AG20443 (cell line): ENCODE measurements at places on chromosomes 11 and 22.

GRCh38 chr22:19554834-19555404, 30.7 kb upstream of the CLDN5 start:
- DNase-seq: peak; percentile 47

DNA sequence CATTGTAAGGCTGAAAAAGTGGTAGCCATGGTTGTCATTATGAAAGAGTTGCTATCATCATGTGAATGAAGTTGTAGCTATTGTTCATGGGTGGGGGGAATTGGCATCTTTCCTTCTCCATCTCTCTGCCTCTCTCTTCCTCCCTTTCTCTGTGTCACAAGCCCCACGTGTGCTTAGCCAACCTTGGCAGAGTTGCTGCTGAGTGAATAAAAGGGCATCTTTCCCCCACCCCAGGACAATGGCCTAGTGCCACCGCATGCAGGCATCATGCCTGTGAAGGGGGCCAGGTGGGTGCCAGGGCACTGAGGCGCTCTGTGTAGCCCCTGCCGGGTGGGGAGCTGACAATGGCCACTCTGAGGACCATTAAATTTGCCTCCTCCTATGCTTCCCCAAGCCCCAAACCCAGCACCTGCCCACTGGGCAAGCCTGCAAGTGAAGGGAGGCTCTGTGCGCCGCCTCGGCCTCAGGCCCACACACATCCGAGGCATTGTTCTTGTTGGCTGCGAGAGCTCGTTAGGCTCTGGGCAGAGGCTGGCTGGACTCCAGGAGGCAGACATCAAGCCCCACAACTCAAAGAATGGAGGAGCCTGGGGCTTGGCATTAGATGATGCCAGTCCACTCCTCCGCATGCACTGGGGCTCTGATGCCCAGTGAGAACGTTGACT, 103.9 kb downstream of the SEZ6L start:
- no peak for DNase-seq

DNA sequence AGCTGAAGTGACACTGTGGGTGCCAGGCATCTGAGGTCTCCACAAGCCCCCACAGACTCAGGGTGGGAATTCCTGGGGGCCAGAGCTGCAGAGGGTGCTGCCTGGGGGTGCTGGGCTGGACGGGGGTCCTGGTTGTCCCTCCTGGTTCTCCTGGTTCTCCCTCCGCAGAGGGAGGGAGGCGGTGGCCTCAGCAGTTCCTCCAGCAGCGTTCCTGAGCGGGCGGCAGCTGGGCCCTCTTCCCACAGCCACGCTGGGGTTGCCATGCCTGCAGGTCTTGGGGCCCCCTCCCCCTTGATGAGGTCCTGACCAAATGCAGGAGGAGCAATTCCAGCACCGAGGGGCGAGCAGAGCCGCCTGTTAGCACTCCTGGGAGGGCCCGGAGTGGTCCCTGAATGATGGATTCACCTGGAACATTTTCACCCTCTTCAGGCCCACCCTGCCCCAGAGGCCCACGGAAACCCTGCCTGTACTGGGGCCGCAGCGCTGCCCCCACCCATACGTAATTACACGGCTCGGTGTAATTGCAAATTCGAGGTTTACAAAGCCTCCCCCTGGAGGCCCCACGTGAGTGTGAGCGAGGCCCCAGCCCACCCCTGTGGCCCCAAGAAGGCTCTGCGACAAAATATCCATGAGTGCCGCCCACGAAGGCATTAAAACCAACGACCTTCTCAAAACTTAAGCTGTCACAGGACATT, 635 bp downstream of the C11orf21 start:
- no peak for DNase-seq

DNA sequence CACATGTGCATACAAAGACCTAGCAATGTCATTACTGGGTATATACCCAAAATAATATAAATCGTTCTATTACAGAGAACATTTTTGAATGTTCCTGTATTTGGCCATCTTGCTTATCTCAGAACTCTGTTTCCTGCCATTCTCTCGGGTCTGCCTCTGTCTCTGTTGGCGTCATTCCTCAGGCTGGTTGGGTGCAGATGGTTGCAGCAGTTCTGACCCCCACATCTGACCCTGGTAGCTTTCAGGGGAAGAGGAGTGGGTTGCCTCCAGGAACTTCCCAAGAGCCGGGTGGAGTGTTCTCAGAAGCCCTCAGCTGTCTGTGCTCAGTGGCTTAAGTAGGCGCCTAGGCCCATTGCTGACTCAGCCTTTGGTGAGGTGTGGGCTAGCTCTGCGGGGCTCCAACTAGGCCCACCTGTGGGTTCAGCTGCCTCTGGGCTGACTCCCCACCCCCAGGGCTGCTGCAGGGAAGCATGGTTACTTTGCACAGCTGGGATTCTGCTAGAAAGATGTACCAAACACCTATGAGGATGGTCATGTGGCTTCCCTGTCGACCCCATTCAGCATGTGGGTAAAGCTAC, 114.0 kb downstream of the TBC1D22A start:
- no peak for DNase-seq

DNA sequence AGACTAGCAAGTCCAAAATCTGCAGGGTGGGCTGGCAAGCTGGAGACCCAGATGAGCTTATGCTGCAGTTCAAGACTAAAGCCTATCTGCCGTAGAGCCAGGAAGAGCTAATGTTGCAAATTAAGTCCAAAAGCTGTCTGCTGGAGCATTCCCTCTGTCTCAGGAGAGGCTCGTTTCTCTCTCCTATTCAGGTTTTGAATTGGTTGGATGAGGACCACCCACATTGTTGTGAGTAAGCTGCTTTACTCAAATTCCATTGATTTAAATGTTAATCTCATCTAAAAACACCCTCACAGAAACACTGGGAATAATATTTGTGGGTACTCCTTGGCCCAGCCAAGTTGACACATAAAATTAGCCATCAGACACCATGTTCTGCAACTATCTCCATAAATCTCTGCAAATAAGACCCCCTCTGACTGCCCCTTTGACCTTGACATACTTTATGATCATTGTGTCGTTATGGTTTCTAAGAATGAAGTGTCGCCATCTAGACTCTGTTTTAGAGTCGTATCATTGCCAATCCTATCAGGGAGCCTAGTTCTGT, 16.8 kb upstream of the CUL5 start:
- DNase-seq: no peak

DNA sequence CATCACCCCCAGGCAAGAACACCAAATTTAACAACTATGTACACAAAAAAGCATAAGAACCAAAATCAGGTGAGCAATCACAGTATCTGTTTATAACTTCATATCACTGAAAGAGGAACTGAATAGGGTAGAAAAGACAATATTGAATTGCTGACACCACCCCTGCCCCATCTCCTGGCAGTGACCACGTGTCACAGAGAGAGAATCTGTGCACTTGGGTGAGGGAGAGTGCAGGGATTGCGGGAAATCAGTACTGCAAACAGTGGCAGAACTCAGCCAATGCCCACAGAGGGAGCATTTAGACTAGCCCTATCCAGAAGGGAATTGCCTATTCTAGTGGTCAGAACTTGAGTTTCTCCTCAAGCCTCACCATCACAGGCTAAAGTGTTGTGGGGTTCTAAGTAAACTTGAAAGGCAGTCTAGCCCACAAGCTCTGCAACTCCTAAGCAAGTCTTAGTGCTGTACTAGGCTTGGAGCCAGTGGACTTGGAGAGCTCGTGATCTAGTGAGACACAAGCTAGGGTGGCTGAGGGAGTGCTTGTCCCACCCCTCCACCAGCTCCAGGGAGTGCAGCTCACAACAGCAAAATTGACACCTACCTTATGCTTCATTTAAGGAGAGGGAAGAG, 82.8 kb upstream of the PTH start:
- no peak for DNase-seq

- no peak for DNase-seq
These were observed 266.7 kb downstream of the TMEM135 start for GRCh38 chr11:87304412-87304811.

- DNase-seq: peak; percentile 19
These were observed 54.2 kb downstream of the SLC25A17 start for GRCh38 chr22:40764763-40765441.

DNA sequence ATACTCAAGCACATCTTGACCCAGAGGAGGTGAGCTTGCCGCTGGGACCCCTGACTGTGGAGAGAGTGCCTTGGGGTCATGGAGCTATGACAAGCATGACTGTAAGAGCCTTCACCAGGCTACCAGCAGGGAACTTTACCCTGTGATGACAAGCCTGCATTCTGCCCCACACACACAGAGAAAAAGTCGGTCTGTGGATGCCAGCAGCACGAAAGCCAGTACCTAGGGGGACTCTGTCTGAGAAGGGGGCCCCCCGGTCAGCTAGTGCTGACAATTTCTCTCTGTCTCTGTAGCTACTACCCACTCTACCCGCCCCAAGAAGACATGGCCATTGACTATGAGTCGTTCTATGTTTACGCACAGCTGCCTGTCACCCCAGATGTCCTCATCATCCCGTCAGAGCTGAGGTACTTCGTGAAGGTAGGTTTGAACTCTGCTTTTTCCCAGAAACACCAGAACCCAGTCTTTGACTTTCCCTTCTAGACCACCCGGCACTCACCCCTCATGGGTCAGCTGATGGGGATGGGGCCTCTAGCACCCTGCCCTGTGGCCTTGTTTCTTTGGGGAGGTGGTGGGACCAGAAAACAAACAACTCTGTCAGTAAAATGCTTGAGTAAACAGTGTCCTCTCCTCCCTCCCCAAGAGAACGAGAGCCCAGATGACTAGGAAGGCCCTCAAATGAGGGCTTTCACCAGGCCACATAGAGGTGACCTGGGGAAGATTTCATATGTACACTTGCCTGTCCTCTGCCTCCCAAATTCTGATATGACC, 18.9 kb upstream of the CDC42EP2 start:
- DNase-seq: no peak

DNA sequence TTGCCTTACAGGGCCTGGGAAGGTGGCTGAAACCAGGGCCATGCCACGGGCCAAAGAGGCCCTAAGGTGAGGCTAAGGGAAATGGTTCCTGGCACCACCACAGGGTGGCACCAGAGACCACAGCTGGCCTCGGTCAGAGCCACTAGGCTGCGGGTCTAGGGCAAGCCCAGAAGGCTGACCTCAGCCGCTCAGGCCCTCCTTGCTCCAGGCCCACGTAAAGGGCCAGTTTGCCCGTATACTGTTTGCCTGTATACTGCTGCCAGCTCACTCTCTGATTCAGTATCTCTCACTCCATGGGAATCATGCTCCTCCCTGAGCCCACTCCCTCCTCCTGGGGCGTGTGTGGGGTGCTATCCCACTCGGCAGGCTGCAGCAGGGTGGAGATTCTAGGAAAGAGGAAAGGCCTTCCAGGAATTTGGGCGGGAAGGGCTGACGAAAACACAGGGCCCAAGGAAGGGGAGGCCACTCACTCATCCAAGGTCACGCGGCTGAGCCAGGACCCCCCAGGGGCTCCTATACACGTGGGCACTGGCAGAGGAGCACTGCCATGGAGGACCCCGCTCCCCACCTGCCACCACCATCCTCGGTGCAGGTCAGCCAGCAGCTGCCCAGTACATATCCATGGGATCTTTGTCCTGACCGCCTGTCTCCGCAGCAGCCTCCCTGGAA, 62.4 kb downstream of the NECTIN1 start:
- DNase-seq: peak; percentile 93

DNA sequence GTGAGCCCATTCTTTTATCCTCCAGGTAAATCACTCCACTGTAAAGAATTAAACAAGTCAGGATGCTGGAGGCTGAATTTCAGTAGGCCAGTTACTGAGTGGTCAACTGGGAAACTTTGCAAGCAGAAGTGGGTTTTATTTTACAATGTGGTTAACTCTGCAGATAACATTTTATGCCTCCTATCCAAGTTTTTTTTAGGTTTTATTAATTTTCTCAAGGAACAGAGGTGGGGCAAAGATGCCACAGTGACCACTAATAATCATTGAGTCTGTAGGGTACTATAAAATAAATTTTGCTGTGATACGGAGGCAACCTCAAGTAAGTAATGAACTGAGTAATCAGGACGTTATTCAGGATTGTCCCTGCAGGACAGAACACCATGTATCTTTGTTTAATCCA, 599.9 kb downstream of the METTL15 start:
- no peak for DNase-seq

DNA sequence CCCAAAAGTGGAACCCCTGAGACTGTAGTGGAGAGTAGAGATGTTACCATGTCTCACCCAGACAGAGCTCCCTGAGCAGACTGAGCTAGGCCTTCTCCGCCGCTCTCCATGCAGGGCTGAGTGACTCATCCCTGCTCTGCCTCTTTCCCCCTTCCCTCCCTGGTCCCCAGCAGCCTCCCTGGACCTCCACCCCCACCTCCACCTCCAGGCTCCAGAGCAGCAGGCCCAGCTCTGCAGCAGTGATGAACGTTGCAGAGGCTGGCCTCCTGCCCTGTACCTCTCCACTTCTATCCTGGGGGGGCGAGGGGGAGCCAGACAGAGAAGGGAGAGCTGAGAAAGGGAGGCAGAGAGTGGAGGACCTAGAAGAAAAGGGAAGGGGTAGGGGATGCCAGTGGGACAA, 19.3 kb upstream of the ARAP1 start:
- DNase-seq: peak; percentile 78

DNA sequence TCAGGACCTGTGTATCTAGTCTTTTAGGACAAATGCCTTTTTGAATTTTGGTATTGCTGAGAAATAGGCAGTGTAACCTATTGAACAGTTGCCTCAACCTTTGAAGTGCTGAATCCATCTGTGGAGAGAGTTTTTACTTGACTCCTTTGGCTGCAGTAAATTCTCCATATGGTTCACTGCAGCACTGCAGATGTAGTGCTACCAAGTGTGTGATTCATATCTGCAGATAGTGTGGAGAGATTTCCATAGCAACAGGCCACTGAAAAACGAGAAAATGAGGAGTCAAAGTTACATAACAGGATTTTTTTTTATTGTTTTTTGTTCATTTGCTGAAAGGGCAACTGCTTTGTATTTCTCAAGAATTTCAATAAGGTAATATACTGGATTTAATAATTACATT, 356.1 kb downstream of the RAB38 start:
- peak; percentile 24 for DNase-seq

GRCh38 chr11:113345978-113346377, 31.6 kb downstream of the TTC12 start:
- DNase-seq: no peak

DNA sequence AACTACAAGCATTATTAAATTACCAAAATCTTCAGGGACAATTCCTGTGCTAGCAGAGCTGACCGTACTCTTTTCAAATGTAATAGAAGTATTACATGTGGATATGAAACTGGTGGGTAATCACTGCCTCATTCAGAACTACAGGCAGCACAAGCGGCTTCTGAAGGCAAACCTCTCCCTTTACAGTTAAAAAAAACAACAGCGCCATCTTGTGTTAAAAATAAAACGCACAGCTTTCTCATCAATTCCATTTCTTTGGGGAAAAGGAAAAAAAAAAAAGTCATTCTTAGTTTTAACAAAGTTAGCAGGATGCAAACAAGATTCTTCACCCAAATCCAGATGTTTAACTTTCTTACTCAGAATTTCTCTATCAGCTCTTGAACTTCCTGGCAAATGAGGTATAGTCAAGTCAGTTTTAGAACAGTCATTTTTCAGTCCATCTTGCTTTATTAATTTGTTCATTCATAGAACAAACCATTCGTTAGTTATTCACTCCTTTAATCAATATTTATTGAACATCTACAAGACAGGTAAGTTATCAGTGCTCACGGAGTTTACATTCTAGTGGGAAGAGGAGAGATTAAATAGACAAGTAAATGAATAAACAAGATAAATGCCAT, 331.8 kb upstream of the MPPED2 start:
- DNase-seq: peak; percentile 53

GRCh38 chr11:26202754-26203153, 129.2 kb upstream of the ANO3 start:
- no peak for DNase-seq
